ENCODE measurements at places on chromosomes 5 and 9.

DNA sequence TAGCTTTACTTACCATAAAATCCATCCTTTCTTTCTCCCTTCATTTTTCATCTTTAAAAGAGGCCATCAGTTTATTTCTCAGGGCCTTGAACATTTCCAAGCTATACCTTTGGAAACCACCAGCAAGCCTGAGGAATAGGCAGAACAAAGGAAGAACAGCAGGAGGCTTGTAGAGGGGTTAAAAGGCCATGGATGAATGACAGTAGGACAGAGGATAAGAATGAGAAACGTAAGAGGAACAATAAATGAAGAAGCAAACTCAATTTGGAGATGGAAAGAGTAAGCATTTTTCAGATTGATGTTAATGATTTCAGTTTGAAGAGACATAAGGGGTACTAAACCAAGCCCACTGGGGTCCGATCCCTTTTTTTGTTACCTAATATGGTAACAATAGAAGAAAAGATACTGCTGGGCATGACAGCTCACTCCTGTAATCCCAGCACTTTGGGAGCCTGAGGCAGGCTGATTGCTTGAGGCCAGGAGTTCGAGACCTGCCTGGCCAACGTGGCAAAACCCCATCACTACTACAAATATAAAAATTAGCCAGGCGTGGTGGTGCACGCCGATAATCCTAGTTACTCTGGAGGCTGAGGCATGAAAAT is 106.6 kb upstream of the NMUR2 start:
- no peak for DNase-seq

GRCh38 chr5:110477911-110478310 is 248.6 kb downstream of the TMEM232 start:
- no peak for DNase-seq

GRCh38 chr5:82174919-82175219 is 103.3 kb downstream of the RPS23 start:
- no peak for DNase-seq

DNA sequence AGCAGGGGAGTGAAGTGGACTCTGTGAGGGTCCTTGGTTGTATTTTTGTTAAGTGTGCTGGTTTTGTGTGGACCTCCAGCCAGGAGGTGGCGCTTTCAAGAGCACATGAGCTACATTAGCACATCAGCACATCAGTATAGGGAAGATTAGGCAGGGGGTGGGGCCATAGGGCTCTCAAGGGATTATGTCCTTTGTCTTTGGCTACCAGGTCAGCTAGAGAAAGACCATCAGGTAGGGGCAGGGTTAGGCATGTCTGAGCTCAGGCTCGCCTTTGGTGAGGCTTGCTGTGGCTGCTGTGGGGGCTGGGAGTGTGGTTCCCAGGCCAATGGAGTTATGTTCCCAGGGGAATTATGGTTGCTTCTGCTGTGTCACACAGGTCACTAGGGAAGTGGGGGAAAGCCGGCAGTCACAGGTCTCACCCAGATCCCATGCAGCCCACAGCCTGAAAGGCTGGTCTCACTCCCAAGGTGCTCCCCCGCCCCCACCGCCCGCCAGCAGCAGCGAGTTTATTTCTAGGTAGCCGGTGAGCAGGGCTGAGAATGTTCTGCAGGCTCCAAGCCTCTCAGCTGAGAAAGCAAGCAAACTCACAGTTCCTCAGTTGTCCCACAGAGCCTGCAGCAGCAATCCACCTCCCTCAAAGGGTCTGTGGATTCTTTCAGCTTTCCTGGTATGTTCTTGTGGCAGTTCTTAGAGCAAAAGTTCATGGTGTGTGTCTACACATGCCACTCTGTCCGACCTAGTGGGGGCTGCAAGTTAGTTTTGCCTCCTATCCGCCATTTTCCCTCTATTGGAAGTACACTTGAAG is 13.7 kb downstream of the OR1J1 start:
- no peak for DNase-seq

- DNase-seq, result peak; percentile 21
Observed at GRCh38 chr5:154221371-154221896, 30.9 kb downstream of the GALNT10 start.

GRCh38 chr9:15484802-15485201 is 26.0 kb downstream of the PSIP1 start:
- DNase-seq, result no peak

- DNase-seq, result no peak
Observed at GRCh38 chr9:24582146-24583126, 36.7 kb upstream of the IZUMO3 start.

DNA sequence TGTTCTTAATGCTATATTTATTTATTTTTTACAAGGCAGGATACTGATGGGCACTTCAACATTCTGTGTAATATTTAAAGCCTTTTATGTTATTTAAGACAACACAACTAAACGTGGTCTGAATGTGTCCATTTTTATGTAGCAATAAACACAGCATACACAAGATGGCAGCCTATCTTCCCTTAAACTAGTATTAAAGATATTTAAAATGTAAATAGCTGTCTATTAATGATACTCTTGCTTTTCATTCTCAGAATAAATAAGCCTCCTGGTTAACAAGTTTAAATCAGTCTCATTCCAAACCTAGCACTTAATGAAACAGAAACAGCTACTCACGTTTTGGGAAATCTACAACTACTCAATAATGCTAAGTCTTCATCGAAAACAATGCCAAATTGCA is 315.7 kb downstream of the MCTP1 start:
- no peak for DNase-seq

- no peak for DNase-seq
Observed at GRCh38 chr9:112479221-112479620, 7.4 kb upstream of the KIAA1958 start.

- no peak for DNase-seq
Observed at GRCh38 chr5:146529984-146530383, 14.0 kb upstream of the GPR151 start.
